ENCODE measurements at places on chromosomes 7 and 10. TPM values are rescaled to one million over a fixed set of nuclear protein-coding genes. Genes with fewer than 3 reads are reported as not detected.

UNC5B gene
- 0.03 TPM for total RNA-seq

OR13A1 gene
- total RNA-seq: not detected

CUZD1 gene
- 0.64 TPM for total RNA-seq

STAMBPL1 gene
- 23.7 TPM for total RNA-seq

NOBOX gene
- not detected for total RNA-seq

PTPN20 gene
- total RNA-seq: 2.2 TPM

USP6NL gene
- total RNA-seq: 5.6 TPM

RFC2 gene
- 8.5 TPM for total RNA-seq

DNA sequence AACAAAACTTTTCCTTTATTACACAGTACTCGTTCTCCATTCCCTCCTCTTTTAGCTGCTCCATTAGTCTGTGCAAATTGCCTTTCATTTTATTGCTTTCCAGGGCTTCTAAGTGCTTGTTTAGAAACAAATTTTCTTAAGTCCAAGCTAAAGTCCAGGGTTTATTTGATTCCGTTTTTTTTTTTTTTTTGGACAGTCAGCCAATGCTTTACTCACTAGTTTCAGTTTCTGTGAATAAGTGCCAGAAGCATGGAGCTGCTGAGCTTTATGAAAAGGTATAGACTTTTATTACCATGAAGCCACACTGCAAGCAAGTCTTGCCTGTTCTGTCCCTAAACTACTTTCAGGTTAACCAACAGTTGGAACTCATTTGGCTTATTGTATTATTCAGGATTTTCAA lies 455.0 kb downstream of the GFRA1 start:
- DNase-seq: no peak

GRCh38 chr10:79185067-79185774 lies 116.5 kb downstream of the ZMIZ1 start:
- no peak for DNase-seq

GRCh38 chr7:136600475-136600874 lies 268.0 kb upstream of the CHRM2 start:
- DNase-seq: no peak

GRCh38 chr7:646487-646886 lies 80.0 kb upstream of the DNAAF5 start:
- DNase-seq: no peak

DNA sequence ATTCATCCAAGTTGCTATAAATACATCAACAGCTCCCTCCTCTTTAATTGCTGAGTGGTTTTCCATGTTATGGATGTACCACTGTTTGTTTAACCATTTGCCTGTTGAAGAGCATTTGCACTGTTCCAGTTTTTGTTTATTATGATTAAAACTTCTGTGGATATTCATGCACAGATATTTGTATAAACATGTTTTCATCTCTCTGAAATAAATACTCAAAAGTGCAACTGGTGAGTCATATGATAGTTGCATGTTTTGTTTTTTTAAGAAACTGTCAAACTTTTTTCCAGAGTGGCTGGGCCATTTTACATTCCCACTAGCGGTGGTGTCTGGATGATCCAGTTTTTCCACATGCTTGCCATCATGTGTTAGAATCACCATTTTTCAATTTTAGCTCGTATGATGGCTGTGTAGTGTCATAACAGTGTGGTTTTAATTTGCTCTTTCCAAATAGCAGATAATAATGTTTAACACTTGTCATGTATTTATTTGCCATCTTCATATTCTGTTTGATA lies 33.6 kb downstream of the MEOX2 start:
- DNase-seq: no peak

DNA sequence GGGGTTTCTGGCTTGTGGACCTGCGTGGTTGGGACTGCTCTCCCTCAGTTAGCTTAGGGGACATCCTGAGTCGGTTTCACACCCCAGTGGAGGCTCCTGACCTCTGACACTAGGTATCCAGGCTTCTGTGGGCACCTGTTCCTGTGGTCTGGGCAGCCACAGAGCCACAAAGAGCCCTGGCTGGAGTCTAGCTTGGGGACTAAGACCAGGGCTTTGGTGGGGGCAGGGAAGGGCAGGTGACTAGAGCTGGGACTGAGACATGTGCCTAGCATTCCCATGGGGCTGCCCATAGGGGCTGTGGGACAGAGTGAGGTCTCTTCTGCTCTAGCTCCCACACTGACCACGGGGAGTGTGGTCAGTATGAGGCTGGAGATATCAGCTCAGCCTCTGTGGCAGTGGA lies 4.0 kb upstream of the TMEM270 start:
- DNase-seq: no peak

DNA sequence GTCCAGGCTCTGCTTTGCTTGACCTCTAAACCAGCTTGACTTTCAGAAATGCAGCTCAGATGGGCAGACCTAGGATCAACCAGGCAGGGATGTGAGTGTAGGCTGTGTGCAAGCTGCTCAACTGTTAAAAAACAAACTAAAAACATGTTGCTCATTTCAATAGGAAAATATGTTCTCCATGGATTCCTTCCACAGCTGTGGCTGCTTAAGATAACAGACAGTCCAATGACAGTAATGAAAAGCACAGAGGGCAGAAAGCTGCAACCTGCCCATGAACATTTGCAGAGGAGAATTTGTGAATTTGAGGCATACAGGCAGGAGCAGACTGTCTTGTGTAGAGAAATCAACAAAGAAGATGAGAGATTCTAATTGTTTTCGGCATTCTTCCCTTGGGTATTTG lies 534.2 kb downstream of the CCSER2 start:
- no peak for DNase-seq

GRCh38 chr7:48140001-48140681 lies 31.1 kb upstream of the ABCA13 start:
- no peak for DNase-seq

DNA sequence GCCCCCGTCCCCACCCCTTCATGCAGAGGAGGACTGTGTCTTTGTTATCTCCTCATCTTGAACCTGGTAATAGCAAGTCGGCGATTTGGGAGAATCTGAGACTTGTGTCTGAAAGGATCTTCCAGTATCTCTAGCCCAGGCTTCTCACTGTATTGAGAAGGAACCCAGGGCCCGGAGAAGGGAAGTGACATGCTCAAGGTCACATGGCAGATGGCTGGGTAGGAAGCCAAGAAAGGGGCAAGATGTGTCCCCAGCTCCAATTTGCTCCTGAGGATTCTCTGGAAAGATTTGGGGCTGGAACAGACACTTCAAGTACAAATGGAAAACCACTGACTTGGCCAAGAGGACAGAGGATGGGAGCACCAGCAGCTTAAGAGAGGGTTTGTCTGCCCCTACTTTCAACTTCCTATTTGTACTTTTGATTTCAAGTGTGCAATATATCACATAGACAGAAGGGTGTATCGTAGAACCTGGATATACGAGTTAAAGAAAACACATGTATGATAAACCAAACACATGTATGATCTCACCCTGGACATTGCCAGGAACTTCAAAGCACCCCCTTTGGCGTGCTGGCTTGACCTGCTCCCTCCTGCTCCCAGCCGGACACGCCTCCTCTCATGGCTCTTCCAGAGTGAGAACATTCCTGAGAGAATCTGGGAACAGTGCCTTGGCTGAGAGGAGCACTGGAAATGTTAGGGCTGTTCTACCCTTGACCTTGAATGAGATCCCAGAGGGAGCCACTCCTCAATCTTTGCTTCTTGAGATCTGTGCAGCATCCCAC lies 79.7 kb downstream of the CDH23 start:
- DNase-seq: no peak

- DNase-seq: no peak
Measured at GRCh38 chr10:132657127-132657706, 119.6 kb downstream of the INPP5A start.

- DNase-seq: no peak
Measured at GRCh38 chr7:11613292-11613930, 218.6 kb downstream of the THSD7A start.

- DNase-seq: peak; percentile 25
Measured at GRCh38 chr10:103745341-103746247, 109.8 kb downstream of the SH3PXD2A start.

DNA sequence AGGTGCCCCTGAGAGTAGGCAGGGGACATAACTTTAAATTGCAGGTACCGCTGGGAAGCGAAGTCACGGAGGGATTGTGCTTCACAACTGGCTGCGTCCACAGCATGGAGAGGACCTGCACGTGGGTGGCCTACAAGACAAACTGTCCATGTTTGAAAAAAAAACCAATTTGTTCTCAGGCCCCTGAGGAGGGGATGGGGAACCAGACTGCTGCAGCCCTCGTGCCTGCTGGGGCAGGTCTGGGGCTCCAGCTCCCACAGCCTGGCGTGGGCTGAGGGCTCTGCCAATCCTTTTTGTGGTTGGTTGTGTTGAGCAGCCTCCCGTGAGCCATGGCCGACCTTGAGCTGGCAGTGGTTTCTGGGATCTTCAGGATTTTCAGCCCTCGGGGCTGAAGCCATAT lies 9.7 kb downstream of the SFRP5 start:
- no peak for DNase-seq

DNA sequence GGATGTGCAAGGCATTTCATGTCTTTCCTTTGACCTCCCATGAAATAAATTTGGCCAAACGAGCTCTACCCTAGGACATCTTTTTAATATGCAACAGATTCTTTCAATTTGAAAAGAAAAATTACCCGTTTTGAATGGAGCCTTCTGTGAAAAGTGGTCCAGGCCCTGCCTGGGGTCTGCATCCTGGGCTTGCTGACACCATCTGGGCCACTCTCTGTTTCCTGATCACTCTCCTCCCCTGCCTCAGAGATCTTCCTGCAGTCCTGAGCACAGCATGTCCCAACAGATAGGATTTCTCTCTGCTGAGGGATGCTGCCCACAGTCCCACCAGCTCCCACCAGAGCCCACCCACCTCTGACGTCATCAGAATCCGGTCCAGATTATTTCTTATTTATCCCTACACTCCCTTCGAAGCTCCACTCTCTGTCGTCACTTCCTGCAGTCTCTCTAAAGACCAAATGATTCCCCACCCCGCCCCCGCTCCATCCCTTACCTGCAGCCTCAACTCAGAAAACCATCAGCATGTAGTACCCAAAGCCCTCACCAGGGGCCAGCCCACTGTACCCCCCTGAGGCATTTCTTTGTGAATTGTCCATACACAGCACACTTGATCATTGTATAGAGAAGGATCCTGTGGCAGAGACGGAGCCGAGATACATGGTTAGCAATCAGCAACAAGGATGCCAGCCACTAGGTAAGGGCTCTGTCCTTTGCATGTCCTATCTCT lies 192.1 kb upstream of the MGMT start:
- no peak for DNase-seq

GRCh38 chr7:55132550-55132889 lies 113.7 kb downstream of the EGFR start:
- no peak for DNase-seq

DNA sequence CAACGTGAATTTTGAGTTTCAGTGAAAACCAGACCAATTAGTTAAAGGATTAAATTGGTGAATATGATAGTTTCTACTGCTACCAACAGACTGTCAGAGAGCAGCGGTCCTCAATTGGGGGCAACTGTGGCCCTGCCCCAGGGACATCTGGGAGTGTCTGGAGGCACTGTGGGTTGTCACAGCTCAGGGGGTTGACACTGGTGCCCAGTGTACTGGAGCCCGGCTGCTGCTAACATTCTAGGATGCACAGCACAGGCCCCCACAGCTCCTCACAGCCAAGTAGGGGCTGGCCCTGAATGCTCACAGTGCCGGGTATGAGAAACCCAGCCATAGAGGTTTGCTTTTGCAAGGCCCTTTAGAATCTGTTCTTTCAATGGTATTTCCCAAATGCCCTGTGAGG lies 84.1 kb upstream of the CXCL12 start:
- DNase-seq: no peak

GRCh38 chr10:69816521-69816920 lies 14.8 kb downstream of the COL13A1 start:
- DNase-seq: no peak

DNA sequence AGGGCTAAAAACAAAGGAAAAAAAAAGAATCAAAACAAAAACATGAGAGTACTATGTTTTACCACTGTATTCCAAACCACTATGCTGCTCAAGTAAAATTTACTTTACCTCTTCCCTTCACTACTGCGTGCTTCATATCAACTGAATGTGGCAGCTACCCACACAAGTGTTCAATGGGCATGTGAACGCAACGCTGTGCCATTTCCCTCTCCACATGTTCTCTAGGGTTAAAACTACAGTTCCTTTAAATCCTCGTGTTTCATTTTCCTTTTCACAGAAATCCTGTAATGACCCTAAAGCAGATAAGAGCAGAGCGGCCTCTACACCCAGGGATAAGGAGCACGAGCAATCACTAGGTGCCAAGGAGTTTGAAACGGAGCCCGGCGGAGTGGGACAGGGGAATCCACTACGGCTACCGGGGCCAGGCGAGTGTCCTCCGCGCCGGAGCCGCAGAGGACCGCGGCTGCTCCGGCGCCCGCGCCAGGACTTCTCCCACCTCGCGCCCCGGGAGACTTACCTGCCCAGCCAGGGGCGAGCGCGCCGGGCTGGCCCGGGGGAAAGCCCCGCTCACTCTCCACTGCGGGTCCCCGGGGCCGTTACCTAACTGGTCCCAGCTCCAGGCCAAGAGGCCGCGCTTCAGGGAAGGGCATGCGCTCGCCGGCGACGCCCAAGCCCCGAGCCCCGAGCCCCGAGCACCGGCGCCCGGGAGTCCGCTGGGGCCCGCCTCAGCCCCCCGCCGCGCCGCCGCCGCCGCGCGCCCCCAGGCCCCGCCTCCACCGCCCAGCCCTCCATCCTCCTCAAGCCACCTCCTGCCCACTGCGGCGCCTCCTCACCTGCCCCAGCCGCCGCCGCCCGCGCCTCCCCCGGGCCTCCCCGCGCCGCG lies 711 bp downstream of the NAMPT start:
- peak; percentile 70 for DNase-seq

- DNase-seq: no peak
Measured at GRCh38 chr10:132993271-132994184, 51.2 kb upstream of the CFAP46 start.
